Mesendoderm (in vitro differentiated cells): ENCODE measurements at places on chromosomes 1 and 21.

- DNase-seq: no peak
Measured at GRCh38 chr21:37322084-37322483, 44.5 kb upstream of the DYRK1A start.

GRCh38 chr1:247746391-247746935 lies 1.5 kb downstream of the OR14A2 start:
- DNase-seq: peak; percentile 40

- no peak for DNase-seq
Measured at GRCh38 chr1:35668506-35668905, 27.2 kb upstream of the PSMB2 start.

DNA sequence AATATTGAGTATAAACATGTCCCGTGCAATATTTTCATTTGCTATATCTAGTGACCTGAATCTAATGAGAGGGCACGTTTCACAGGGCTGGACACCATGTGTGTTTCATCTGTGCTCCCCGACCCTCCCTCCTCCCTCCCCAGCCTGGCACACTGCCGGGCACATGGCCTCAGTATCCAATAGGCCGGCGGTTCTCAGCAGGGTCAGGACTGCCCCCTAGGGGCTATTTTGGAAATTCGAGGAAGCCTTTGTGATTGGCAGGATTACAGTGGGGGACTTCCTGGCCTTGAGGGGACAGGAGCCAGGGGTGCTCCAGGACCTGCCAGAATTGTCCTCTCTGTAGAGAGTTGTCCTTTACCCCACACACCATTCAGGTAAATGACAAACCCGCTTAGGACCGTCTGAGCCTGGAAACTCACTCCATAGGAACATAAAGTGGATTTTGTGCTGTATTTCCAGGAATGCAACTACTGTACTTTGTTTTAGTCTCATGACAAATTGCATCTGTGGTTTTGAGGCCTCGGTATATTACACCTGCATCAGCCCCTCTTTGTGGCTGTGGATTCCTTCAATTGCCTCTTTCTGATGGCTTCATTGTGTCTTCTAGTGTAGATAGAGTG lies 109.5 kb upstream of the SIM2 start:
- DNase-seq: peak; percentile 42

- DNase-seq: peak; percentile 30
Measured at GRCh38 chr1:151476083-151476482, 16.8 kb upstream of the POGZ start.

DNA sequence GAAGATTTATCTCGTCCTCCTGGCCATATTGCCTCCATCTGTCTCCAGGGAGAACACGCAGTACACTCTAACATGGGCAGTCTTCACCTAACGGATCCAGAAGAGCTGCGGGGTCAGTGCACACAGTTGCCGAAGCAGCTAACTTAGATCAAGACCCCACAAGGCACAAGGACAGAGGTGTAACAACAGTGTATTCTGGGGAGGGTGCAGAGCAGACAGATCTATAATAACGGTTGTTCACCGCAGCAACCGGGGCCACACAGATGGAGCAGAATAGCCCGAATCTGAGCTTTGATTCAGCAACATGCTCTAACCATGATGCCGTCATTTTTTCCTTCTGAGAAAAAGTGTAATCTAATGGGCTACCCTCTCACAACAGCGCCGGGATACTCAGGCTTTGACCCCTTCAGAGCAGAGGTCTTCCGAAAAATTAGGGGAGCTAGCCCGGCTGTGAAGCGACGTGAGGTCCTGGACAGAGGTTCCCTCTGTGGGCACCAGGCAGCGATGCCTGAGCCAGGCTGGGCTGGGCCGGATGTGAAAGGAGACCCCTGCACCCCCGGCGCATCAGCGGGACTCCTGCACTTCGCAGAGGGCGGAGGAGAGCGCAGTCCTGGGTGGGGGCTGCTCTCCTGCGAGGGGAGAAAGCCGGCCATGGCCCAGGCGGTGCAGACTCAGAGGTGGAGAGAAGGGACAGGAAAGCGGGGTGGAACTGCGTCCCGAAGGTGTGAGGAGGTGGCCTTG lies 57.5 kb downstream of the BCL9 start:
- DNase-seq: no peak

DNA sequence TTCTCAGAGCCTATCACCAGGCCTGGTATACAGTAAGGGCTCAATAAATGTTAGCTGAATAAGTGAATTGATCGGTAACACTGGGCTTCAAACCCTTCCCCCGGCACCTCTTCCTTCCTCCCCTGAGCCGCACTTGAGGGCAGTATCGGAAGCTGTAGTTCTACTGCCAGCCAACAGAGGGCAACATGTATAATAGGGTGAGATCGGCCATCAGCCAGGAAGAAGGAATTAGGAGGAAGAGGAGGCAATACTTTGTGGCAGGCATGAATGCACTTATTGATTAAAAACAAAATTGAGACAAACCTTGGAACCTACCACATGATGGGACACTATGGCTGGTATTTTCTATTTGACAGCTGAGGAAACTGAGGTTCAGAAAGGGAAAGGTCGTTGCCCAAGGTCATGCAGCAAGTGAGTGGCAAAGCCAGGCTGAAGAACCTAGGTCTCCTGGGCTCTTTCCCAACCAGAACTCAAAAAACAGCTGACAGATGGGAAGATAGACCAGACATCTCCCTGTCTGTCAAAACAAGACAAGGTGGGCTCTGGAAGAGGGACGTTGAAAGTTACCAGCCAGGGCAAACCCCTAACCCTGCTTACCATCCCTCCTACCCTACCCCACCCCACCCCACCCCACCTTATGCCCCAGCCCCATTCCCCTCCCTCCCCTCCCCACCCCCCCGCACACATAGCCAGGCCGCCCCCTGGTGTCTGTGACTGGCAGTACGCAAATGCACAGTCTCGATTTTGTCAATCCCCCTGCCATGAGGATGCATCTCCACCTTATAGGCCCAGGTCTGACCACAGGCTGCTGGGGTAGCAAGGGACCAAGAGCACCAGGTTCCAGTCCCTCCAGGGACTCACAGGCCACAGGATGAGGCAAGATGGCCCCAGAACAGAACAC lies 107.3 kb upstream of the RUNX3 start:
- peak; percentile 76 for DNase-seq

DNA sequence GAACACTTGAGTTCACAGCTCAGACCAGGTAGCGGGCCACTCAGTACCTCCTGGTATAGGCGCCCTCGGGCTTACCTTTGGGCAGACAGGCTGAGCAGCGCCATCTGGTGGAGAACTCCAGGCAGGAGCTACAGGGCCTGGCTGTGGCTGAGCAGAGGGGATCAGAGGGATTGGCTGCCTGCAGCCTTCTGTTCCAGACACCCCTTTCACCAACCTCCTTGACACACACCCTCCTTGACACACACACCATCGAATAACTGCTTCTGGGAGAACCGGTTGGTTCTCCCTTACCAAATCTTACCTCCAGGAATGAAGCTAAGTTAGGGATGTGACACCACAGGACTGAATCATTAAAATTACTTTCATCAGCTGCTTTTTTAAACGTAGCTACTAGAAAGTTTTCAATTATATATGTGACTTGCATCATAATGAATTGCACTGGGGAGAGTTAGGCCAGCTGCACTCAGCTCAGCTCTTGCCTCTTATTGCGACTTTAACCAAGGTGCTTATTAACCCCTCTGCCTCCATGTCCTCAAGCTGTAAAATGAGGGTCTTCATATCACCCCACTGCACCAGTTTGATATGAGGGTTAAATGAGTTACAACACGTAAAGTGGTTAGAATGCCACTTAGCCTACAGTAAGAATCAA lies 6.6 kb downstream of the LIN28A start:
- DNase-seq: peak; percentile 95

DNA sequence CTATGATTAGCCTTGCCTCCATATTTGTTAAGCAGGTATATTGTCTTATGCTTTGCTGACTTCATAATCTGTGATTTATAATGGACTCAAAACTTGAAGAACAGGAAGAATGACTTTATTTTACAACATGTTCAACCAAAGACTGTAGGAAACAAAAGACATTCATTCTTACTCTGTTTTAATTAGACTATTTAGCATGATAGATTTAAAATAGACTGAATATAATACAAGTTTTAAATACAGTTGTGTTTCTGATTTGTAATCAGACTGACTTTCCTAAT lies 63.1 kb downstream of the CDC14A start:
- no peak for DNase-seq

- DNase-seq: no peak
Measured at GRCh38 chr1:231814521-231814920, 187.9 kb downstream of the DISC1 start.

- no peak for DNase-seq
Measured at GRCh38 chr1:43757343-43758053, 50.2 kb downstream of the ST3GAL3 start.

GRCh38 chr1:18764362-18764761 lies 95.1 kb downstream of the TAS1R2 start:
- no peak for DNase-seq

GRCh38 chr1:181737056-181737455 lies 253.7 kb downstream of the CACNA1E start:
- DNase-seq: peak; percentile 47

- DNase-seq: peak; percentile 81
Measured at GRCh38 chr1:9371391-9371935, 78.8 kb downstream of the SPSB1 start.

DNA sequence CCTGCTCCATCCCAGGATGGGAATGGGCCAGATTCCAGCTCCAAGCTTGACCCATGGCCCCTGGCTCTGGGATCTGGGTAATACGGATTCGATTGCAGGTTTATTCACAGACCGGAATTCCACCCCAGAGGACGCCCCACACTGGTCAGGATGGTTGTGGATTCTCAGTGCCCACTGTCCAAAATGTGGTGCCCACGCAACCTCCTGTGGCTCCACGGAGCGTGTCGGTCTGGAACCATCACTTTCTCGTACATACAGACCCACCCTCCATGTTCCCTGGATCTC lies 31.6 kb downstream of the KRTAP10-1 start:
- DNase-seq: no peak

DNA sequence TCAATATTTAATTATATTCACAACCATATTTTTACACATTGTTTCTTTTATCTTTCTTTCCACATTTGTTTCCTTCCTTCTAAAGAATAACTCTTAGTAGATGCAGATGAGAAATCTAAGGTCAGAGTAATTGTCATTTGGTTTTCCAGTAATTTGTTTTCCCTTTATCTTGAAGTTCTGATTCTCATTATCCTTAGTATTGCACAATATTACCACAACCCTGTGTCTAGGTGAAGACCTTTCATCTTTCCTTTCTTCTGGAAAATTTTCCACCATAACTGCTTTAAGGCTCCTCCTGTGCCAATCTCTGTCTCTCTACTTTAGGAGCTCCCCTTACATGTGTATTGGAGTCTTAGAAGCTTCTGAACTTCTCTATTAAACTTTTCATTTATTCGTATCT lies 209.0 kb downstream of the DPYD start:
- DNase-seq: no peak

DNA sequence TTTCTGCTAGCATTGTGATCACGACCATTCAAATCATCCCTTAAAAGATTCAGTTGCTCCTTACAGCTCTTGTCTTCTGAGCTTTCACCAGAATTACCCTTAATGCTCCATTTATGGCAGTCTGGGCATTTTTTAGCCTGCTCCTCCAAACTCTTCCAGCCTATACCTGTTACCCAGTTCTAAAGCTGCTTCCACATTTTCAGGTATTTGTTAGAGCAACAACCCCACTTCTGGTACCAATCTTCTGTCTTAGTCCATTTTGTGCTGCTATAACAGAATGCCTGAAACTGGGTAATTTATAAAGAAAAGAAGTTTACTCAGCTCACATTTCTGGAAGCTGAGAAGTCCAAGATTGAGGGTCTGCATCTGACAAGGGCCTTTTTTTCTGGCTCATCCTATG lies 17.2 kb downstream of the MYBPH start:
- DNase-seq: no peak

DNA sequence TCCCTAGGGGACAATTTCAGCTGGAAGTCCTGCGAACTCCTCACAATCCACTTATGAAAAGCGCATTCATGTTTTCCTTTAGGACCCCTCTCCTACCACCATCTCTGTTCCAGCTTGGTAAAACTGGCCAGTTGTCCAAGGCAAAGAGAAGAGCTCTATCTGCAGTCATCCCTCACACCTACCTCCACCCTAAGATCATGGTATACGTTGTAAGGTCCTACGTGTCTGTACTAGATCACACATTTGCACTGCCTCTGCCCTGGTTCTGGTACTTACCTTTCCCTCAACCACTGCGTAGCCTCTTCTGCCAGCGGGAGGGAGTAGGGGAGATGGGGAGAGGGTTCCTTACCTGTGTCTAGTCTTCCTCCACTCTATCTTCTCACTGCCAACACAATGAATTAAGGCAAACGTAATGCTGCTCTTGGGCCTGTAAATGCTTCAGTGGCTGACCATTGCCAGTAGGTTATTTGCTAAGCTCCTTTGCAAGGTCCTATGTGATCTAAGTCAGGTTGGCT lies 739 bp upstream of the NUP133 start:
- DNase-seq: peak; percentile 13

DNA sequence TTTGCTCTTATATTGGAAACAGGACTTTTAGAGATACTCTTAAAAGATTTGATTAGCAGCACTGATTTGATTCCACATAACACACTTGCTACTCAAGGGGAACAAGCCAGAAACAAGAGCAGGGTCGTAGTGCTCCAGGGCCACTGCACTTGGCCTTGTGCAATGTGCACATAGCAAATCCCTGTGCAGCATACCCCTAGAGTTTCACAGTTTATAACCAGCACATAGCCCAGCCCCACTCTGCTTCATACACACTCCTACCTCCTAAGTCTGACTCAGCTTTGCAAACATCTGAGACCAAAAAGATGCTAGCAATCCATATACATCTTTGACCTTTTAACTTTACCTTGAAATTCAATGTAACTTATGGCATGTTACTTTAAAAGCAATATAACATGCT lies 157.6 kb downstream of the VAV3 start:
- DNase-seq: no peak

DNA sequence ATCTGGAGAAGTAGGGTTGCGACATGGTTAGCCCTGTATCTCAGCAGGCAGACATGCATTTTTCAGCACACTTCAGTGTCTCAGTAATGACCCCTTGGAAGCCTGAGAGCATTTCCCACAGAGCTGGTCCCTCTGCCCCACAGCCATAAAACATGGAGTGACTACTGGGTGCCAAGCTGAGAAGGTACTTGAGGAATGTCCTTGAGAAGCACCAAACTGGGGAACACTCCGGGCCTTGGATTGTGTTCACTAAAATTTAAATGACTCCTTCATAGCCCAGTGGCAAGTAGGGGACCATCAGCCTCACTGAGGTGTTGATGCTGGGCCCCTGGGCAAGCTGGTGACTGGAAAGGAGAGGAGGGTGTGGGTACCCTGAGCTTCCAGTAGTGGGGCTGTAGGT lies 54.7 kb downstream of the KCNJ6 start:
- no peak for DNase-seq

- no peak for DNase-seq
Measured at GRCh38 chr1:186183219-186183618, 191.8 kb downstream of the TPR start.

- DNase-seq: no peak
Measured at GRCh38 chr1:116559304-116559761, 11.5 kb downstream of the CD58 start.

GRCh38 chr1:89069951-89070350 lies 4.9 kb upstream of the GBP1 start:
- no peak for DNase-seq

DNA sequence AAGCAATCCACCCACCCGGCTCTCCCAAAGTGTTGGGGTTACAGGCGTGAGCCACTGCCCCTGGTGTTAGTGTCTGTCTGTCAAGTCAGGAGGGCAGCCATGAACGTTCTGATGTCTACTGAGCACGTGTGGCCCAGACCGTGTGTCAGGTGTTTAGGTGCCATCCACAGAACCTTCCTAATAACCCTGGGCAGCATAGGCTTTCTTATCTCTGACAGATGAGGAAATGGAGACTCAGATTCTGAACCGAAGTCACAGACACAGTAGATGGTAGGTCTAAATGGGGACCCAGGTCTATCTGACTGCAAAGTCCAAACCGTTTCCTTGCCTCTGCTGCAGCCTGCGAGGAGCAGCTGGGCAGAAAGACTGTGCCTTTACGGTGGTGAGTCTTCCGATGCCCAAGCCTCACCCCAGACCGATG lies 622 bp upstream of the IL6R start:
- no peak for DNase-seq
